ENCODE measurements at places on chromosomes 3 and 15.

DNA sequence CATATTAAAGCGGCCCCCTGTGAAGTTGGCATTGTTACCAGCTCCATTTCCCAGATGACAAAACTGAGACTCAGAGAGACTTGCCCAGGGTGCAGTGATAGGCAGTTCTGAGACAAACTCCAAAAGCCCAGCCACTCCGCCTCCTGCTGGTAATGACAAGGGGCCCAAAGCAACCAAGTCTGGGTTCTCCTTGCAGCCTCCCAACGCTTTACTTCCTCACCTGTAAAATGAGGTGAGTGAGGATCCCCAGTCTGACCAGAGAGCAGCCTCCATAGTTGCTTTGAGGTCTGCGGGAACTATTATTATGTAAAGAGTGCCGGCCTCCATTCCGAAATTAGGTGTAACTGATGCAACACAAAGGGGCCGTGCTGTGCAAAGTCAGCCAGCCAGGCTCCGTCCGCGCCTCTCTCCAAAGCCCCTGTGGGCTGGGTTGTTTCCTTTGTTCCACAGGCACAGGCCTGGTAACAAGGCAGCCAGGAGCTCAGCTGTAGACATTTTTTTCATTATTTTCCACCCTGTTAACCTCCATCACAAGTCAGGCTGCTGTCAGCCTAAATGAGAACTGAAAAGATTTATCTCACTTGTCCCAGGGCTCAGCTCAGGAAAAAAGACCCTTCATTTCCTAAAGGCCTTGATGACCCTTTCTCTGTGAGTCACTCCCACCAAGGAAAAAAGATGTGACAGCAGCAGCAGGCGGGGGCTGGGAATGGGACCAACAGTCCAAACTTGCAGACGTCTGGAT is 139.1 kb upstream of the RAD18 start:
- DNase-seq = no peak

- no peak for DNase-seq
Observed at GRCh38 chr3:159233734-159234133, 431.9 kb downstream of the MFSD1 start.

DNA sequence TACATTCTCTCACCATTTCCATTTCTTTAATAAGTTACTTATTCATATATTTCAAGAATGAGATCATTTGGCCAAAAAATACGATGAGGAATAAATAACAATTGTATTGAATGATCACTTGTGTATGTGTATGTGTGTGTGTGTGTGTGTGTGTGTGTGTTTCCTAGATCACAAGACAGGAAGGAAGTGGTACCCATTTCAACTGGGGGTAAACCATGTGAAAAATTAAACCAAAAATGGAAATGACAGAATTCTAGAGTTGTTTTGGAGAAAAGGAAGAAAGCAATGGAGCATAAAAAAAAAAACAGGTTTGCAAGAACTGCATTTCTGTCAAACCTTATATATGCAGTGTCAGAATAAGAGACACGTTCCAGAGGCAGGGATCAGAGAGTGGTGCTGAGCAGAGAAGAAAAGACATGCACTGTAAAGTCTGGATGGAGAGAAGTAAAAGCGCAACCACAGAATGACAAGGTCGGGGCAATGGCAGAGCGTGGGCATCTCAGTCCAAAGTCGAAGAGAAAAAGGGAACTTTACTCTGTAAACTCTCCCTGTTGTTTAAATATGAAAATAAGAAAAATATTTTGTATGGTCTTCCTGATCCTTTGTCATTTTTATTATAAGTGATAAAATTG is 75.5 kb downstream of the PEX5L start:
- DNase-seq = no peak

GRCh38 chr3:23861689-23862088 is 55.1 kb downstream of the NKIRAS1 start:
- no peak for DNase-seq

DNA sequence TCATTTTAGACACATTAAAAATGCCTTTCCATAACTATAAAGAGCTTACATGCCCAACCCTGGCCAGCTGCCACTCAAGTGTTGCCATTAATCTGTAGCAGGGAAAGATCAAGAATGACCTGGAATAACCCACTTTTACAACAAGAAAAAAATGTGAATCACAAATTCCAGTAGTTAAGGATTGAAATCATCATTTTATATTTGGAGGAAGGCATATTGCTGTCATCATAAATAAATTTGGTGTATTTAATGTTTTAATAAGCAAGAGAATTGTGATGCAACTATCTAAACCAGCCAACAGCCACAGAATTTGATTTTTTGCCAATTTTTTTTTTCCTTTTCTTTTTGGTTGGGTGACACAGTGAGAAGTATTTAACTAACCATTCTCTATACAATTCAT is 240.0 kb upstream of the SEMA6D start:
- no peak for DNase-seq

DNA sequence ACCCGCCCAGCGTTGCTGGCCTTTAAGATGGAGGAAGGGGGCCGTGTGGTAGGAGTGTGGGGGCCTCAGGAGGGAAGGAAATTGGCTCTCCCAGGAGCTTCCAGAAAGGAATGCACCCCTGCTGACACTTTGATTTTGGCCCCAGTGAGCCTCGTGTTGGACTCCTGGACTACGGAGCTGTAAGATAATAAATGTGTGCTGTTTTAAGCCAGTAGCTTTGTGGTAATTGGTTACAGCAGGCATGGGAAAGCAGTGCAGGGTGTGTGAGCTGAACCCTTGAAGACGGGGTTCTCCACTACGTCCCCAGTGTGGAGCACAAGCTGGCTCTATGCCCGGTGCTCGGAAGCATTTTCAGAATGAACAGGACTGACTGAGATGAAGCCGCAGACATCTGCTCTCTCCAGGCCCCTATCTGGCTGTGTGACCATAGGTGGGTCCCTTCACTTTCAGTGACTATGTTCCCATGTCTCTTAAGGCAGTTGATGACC is 22.9 kb upstream of the CGNL1 start:
- no peak for DNase-seq

DNA sequence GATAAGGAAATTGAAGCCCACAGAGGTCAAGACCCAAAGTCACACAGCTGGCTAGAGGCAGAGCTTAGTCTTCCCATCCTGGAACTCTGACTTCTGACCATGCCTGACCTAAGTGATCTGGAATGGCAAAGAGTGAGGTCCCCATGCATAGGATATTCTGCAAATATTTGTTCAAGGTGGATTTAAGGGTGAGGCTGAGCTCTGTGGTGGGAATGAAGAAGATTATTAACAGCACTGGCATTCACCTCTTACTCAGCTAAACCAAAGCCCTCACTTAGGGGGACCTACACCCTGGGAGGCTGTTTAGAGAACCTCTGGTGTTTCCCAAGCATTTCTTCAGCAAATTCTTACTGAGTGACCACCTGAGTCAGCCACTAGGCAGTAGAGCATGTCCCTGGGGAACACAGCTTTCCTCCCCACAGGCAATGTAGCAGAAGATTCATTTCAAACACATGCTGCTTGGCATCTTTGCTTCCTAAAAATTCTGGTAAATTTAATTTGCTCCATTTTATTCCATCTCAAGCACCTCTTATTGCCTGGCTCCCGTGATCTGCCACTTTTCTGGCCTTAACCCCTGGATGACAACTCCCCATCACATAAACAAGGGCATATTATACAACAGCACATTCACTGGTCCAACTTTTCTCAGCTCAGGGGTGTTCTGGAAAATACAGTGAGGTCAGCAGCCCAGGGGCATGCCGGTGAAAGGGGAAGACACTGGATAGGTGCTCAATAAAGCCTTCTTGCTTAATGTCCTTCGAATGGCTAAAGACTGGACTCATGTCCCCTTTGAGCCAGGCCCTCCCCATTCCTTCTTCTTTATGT is 176.0 kb downstream of the ABHD5 start:
- DNase-seq = peak; percentile 59
